ENCODE measurements at places on chromosomes 1 and 21.

DNA sequence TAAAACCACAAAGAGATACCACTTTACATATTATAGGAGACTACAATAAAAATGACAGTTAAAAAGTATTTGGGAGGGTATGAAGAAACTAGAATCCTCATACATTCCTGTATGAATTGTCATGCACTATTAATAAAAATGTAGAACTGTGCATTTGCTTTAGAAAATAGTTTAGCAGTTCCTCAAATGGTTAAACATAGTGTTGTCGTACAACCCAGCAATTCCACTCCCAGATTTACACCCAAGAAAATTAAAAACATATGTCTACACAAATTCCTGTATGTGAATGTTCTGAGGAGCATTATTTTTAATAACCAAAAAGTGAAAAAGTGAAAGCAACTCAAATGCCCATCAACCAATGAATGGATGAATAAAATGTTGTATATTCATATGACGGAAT lies 23.1 kb upstream of the PDE4B start:
- no peak for DNase-seq

DNA sequence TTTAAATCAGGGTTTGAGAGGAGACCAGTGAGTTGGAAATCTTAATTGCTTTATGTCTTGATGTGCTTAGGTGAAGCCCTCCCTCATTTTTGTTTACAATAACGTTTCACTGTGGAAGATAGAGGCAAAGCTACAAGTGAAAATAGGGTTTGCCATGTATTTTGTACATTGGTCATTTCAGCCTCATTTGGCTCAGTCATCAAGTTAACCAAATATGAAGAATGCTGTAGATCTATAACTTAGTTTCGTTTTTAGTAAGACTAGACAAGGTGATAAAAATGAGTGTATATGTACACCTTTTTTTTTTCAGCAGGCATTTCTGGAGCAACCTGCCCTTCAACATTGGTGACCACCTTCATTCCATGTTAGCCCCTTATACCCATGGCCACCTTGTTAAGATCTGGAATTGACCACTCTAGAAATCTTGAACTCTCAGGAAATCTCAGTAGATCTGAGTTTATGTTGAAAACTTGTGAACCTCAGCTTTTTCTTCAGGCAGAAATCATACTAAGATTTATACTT lies 2.9 kb downstream of the NFYC start:
- DNase-seq, result no peak

- no peak for DNase-seq
Observed at GRCh38 chr1:207020065-207020708, 12.4 kb downstream of the C1orf116 start.

- no peak for DNase-seq
Observed at GRCh38 chr1:158864595-158864994, 33.4 kb downstream of the MNDA start.

- no peak for DNase-seq
Observed at GRCh38 chr1:25118546-25118945, 113.8 kb downstream of the SYF2 start.

DNA sequence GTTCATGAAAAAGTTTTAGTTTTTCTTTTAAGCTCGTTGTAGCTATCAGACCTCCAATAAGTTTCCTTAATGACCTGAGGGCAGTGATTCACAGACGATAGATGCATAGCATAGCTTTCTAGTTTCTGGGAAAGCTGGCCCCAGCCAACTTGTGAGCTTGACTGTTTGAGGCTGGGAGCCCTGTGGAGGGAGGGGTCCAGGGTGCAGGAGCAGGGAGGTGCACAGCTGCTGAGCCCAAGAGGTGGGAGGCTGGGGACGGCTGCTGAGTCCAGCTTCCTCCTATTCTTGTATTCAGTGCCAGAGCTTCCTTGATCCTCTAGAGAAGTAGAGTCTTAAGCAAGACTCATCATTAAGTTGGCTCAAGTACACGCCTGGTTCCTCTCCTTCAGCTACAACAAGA lies 11.0 kb upstream of the AVPR1B start:
- DNase-seq, result no peak

- DNase-seq, result no peak
Observed at GRCh38 chr1:174266991-174267612, 107.8 kb downstream of the RABGAP1L start.

- no peak for DNase-seq
Observed at GRCh38 chr1:247574664-247575063, 13.5 kb upstream of the OR2G2 start.
